Testis (tissue), 5 donors: ENCODE measurements at places on chromosomes 2 and 18. TPM values are rescaled to one million over a fixed set of nuclear protein-coding genes. Genes with fewer than 3 reads are reported as not detected.

CNDP1 gene
- total RNA-seq, result 1.3 TPM

PCGF1 gene
- 20.1 TPM for total RNA-seq

REG1B gene
- not detected for total RNA-seq

SLC8A1 gene
- total RNA-seq, result 1.4 TPM

- no peak for DNase-seq
Measured at GRCh38 chr2:236157815-236158498, 10.2 kb downstream of the GBX2 start.

- no peak for DNase-seq
Measured at GRCh38 chr2:229431327-229431954, 160.4 kb upstream of the PID1 start.

DNA sequence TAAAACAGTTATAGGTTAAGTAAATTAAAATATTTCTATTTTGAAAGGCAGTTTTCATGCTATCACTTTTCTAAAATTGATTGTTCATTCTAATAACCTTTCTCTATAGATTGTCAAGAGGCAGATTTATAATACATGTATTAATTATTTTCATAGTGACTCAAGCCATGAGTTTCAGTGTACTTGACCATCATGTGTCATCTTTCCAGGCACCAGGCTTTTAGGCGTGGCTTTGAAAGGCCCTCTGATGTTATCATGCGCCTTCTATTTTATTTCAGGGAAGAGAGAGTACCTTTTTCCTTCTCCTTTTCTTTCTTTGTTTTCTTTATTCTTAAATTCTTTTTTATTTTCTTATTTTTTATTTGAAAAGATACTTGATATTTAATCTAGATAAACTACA lies 128.3 kb upstream of the ETAA1 start:
- no peak for DNase-seq

DNA sequence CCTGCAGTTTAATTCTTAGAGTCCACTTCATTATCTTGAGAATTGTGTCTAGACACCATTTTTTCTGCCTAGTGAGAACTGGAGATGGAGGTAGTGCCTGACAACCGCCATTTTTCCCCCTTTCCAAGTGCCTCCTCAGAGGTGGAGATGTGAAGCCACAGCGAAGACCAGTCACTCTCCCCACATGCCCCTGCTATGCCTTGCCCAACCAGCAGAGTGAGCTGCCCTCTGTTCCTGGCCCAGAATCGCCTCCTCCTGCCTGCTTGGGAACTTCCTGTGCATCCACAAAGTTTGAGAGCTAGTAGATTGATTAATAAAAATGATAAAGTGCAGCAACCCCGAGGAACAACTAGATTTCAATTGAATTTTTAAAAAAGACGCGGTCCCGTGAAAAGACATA lies 123.3 kb downstream of the CLIP4 start:
- peak; percentile 25 for DNase-seq

GRCh38 chr2:98088261-98088660 lies 1.3 kb downstream of the VWA3B start:
- DNase-seq, result peak; percentile 23
